Stimulated activated CD4-positive, alpha-beta T cell treated with anti-CD3 and anti-CD28 coated beads, Interleukin-2, amount 100 ng/mL, for 24 hours (primary cell): ENCODE measurements at places on chromosomes 3 and 15.

DNA sequence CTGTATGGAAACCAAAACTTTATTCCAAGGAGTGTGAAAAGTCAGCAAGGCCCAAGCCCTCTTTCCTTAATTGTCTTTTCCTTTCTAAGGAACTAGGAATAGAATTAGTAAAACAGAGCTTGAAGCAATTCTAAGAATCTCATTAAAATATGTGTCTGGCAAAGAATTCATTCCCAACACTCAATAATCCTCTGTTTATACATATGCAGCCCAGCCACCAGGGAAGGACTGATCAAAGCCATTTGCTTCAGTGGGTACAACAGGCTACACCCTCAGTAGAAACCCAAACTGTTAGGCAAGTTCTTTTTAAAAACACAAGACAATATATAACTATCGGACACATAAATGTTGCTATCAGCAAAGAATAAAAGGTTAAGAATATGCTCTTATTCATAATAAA lies 266.9 kb downstream of the ERC2 start:
- DNase-seq = no peak

- no peak for DNase-seq
These were observed 98.1 kb downstream of the TMCC1 start for GRCh38 chr3:129795186-129796010.

GRCh38 chr15:80171787-80172186 lies 19.0 kb downstream of the FAH start:
- DNase-seq = no peak

- DNase-seq = no peak
These were observed 180.0 kb upstream of the TGFBR2 start for GRCh38 chr3:30426293-30426993.

DNA sequence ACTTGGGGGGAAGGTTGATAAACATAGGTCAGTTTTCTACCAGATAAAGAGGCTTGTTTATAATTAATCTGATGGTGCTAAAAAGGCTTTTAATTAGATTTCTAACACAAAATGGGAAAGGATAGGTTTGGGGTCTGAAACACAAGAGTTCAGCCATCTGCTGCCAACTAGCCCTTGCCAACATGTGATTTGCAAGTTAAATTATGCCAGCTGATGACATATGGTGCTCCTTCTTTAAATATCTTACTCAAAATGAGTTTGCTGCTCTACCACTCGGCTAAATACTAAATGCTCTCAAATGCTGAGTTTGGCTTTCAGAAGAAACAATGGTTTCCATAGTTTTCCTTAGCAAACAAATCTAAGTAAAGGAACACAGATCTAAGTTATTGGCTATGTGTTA lies 557.8 kb upstream of the CCDC54 start:
- no peak for DNase-seq

- no peak for DNase-seq
These were observed 4.3 kb upstream of the SUCNR1 start for GRCh38 chr3:151869181-151869580.

DNA sequence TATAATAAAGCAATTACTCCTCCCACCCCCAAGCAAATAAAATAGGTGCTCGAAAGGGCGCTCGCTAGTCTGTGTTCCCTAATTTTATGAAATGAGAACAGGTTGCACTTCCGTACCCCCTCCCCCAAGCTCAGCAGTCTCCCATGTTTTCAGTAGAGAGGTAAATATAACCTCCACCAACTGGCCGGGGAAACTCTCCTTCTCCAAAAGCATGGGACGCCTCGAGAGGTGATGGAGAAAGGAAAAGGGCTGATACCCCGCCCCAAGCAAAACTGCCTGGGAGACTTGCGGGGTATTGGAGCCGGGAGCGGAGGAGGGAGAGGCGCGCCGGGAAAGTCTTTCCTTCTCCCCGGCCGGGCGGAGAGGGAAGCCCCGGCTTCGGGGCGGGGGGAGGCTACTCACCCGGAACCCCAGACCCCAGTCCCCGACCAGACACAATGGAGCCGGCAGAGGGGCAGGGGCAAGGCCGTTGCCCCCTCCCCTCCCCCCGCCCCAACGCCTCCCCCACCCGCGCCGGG lies 605 bp downstream of the DCUN1D1 start:
- peak; percentile 25 for DNase-seq

- DNase-seq = no peak
These were observed 21.0 kb downstream of the ZNF80 start for GRCh38 chr3:114216186-114216970.

- DNase-seq = no peak
These were observed 7.0 kb downstream of the GYG1 start for GRCh38 chr3:148998297-148998696.

- DNase-seq = no peak
These were observed 18.6 kb downstream of the PRKCD start for GRCh38 chr3:53179580-53179979.

DNA sequence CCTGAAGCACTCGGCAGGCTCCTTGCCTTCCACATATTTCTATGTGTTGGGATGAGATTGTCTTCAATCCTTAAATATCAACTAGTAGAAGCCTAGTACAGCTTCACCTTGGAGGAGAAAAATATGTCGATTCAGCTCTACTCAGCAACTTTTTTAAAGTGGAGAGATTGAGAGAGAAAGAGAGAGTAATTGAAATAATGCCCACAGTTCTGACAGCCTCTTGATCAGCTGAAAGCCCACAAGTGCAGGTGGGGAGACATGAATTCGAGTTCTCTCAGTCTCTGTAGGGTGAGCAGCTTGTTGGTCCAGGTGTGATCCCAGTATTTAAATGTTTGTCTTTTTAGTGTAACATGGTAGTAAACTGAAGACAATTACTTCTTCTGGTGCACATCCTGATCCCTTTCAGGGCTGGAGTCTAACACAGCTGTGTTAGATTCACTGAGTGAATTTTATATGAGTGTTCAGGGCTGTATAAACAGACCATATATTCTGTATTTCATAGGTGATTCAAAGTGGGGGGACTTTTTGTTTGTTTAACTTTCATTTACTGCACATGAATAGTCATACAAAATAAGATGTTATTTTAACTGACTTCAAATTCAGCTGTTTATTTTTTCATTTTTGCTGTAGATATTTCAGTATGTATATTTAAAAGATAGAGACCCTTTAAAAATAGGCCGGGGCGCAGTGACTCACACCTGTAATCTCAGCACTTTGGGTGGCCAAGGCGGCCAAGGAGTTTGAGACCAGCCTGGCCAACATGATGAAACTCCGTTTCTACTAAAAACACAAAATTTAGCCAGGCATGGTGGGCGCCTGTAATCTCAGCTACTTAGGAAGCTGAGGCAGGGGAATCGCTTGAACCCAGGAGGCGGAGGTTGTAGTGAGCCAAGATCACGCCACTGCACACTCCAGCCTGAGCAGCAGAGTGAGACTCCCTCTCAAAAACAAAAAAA lies 64.0 kb downstream of the ST6GAL1 start:
- DNase-seq = no peak

GRCh38 chr15:38890194-38890593 lies 325.6 kb upstream of the RASGRP1 start:
- no peak for DNase-seq

DNA sequence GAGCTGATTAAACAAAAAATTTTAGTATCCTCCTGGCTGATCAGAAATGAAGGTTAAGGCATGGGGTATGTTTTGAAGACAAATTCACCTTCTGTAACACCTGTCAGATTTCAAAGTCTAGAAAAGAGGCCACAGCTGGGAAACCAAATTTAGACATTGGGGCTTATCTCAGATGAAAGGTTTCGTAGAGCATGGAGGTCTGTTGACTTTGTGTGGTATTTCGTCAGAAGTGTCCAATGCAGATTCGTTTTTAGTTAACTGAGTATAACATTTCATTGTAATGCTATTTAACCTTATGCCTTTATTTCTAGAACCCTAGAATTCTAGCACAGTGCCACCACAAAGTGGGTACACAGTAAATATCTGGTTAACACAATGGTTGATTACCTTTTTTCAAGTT lies 61.7 kb downstream of the FNDC3B start:
- DNase-seq = no peak

GRCh38 chr3:55516392-55517030 lies 29.4 kb upstream of the WNT5A start:
- DNase-seq = no peak

- no peak for DNase-seq
These were observed 3.2 kb downstream of the EIF1B start for GRCh38 chr3:40312661-40313226.

GRCh38 chr3:123158330-123158729 lies 43.4 kb upstream of the SEC22A start:
- no peak for DNase-seq

DNA sequence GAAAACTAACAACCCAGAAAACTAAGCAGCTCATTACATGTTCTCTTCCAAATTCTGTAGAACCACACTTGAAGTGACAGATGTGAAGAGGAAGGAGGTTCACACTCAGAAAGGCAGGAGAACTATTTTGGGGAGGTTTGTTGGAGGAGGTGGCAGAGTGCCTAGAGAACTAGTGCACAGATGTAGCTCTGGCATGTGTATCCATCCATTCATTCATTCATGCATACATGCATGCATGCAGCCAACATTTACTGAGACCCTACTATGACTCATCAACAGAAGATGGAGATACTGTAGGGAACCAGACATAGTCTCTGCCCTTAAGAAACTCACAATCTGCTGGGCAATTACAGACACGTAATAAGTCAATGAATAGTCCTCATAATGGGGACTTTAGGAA lies 116.7 kb downstream of the ERC2 start:
- no peak for DNase-seq

GRCh38 chr3:143001034-143001368 lies 369 bp upstream of the U2SURP start:
- no peak for DNase-seq

DNA sequence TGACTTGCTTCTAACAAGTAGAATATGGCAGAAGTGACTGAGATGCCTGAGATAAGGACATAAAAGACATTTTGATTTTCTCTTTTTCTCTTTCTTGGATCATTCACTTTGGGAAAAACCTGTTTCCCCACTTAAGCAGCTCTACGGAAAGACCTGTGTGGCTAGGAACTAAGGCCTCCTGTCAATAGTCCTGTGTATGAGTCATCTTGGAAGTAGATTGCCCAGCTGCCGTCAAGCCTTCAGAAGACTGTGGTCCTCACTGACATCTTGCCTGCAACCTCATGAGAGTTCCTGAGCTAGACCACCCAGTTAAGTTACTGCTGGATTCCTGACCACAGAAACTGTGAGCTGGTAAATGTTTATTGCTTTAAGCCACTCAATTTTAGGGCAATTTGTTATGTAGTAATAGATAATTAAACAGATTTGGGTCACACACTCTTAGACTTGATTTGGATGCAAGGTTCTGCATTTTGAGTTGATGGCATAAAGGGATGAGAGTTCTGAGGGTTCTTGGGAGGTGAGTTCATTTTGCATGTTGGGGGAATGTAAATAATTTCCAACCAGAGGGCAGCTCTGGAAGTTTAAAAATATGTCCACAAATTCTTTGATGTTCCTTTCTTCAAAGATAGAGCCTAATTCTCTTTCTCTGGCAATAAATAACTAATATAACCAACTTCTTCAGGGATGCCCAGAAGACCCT lies 229.2 kb downstream of the SQOR start:
- DNase-seq = no peak

DNA sequence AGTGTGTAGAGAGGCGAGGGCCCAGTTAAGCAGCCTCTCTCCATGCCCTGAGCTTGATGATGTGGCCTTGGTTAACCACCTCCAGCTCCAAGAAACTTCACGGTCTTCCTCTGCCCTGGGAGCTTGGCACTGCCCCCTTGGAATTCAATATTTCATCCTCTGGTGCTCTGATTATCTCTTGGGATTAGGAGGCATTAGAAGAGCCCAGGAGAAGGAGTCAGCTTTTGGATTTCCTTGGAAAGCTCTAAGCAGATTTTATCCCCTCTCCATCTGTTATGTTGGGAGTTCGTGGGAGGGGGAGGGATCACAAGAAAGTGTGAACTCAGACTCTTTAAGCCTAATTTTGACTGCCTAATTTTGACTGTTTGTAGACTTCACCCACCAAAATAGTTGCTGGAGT lies 132.7 kb upstream of the AGBL1 start:
- no peak for DNase-seq

DNA sequence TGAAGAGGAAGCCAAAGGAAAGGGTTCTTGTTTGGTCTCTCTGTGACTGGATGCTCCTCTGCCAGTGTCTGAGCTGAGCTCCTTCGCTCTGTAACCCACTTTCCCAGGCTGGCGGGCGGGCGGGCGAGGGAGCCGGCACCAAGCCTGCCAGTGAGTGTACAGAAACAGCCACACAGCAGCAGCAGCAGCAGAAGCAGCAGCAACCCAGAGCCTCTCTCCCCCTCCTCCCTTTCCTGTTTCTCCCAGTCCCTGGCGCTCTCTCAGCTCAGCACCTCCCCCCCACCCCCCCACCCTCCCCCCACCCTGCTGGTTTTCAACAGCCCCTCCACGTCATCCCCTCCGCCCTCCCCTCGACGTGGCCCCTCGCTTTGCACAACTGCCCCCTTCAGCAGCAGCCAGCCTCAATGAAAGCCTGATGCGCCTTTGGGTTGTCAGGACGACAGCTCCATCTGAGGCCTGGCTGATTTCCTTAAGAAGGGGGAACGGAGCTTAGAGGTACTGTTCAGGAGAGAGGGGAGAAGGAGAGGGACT lies at the start of gene LSAMP:
TSS of gene LSAMP (minus strand) at position 177 of the 531 bp plus-strand sequence.
- DNase-seq = no peak

DNA sequence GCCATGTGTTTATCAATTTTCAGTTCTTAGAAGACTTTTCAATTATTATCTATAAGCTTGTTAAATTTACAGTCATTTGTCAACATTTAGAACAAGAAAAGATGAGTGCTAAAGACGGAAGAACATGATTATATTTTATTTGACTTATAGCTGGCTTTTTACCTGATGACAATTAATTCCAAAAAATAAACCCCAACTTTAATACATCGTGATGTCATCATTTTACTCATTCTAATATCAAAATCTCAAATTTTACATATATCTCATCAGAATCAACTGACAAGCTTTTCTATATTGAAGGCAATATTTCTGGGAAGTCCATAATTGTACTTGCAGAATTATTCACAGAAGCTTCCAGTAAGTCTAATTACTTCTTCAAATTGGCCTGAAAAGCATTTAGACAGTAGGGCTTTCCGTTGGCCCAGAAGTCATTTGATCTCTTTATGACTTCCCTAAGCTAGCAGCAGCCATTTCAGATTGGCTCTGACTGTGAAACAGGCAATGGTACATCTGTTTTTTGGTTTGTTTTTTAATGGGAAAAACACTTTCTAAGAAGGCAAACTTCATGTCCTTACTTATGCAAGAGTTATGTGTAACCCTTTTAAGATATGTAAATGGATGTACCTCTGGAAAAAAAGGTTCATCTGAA lies 234.7 kb upstream of the PLSCR5 start:
- no peak for DNase-seq

GRCh38 chr15:73654659-73655058 lies 21.5 kb upstream of the NPTN start:
- no peak for DNase-seq

GRCh38 chr3:87436781-87437543 lies 160.6 kb upstream of the POU1F1 start:
- no peak for DNase-seq

GRCh38 chr15:100681335-100681746 lies 79.0 kb downstream of the ASB7 start:
- DNase-seq = no peak

DNA sequence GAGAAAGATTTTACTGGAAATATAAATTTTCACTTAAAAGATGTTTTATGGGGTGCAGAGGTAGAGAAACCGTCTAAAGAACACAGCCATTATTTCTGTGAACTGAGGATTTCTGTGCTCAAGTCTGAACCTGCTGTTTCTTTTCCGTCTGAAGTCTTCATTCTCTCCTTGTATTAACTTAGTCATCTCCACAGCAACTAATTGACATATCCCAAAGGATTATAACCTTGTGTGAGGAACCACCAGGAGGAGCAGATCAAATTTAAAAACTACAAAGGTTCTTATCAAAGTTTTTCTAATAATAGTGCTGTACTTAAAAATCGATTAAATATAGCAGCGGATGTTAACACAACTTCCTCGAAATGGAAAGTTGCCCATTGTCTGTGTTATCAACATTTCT lies 31.1 kb upstream of the ICE2 start:
- no peak for DNase-seq
